GM23338 (cell line): ENCODE measurements at places on chromosomes 2 and 18. TPM values are rescaled to one million over a fixed set of nuclear protein-coding genes. Genes with fewer than 3 reads are reported as not detected.
A peak's percentile ranks its signal among the peaks of the same experiment; 100 is the strongest.

- no peak for DNase-seq
Measured at GRCh38 chr2:134764164-134764563, 45.4 kb upstream of the TMEM163 start.

- DNase-seq: no peak
Measured at GRCh38 chr2:200747668-200748618, 63.8 kb upstream of the BZW1 start.

- no peak for DNase-seq
Measured at GRCh38 chr2:226556050-226556449, 243.6 kb downstream of the IRS1 start.

- no peak for DNase-seq
Measured at GRCh38 chr18:7576685-7577084, 9.6 kb downstream of the PTPRM start.

GRCh38 chr2:109105113-109105512 lies 23.9 kb upstream of the SH3RF3 start:
- DNase-seq: no peak

GRCh38 chr2:88669482-88670214 lies 21.8 kb upstream of the RPIA start:
- peak; percentile 77 for DNase-seq

GRCh38 chr2:212667751-212668316 lies 129.2 kb upstream of the ERBB4 start:
- DNase-seq: no peak

GRCh38 chr2:1892529-1893250 lies 148.4 kb upstream of the PXDN start:
- no peak for DNase-seq

DNA sequence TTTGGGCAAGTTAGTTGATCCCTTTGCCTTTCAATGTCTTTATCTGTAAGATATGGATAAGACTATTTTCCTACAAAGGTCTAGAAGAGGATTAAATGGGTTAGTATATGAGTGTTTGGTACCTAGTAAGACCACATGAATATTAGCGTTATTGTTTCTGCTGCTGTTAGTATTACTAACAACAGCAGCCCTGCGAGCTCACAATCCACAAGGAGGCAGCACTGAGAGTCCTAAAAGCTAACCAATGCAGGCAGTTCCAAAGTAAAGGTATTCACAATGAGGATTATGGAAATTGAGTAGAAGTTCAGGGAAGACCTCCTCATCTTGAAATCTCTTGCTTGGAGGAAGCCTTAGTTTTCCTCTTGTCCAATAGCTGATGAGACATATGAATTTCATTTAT lies 248.9 kb downstream of the TDRD15 start:
- DNase-seq: peak; percentile 65

DNA sequence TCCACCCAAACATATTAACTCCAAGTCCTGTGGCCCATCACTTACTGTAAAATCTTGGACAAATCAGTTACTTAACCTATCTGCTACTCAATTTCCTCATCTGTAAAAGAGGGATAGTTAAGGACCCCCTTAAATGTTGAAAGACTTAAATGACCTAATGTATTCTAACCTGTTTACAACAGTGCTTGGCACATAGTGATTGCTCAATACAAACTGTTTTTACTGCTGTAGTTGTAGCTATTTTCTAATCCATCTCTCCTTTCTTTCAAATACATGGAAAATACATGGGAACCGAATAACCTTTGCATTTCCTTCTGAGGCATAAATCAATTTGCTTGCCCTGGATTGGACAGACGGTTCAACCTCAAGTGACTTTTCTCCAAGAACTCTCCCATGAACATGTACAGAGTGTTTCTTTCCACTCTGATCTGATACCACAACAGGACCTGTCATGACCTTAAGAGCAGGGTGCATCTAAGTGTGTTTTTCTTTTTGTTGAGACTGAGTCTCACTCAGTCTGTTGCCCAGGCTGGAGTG lies 2.7 kb downstream of the LNPK start:
- no peak for DNase-seq

- DNase-seq: no peak
Measured at GRCh38 chr2:219664041-219664440, 36.6 kb downstream of the SLC4A3 start.

- DNase-seq: no peak
Measured at GRCh38 chr2:48189552-48190228, 283.4 kb upstream of the FBXO11 start.

DNA sequence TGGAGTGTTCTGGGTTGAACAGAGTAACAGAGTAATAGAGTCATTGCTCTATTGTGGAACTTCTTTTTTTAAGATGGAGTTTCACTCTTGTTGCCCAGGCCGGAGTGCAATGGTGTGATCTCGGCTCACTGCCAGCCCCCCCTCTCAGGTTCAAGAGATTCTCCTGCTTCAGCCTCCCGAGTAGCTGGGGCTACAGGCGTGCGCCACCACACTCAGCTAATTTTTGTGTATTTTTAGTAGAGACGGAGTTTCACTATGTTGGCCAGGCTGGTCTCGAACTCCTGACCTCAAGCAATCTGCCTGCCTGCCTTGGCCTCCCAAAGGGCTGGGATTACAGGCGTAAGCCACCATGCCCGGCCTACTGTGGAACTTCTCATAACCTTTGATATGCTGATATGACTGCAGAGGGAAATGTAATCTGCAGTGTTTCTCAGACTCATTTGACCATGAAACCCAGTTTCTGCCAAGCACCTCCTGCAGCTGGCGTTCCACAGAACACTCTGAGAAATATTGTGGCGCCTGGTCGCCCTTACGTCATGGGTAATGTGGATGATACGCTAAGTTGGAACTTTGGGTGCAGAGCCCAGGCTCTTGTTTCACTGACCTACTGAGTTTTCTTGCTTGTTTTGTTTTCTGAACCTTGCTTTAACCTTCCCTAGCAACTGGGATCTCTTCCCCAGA lies 213.8 kb downstream of the BCL2 start:
- no peak for DNase-seq

DNA sequence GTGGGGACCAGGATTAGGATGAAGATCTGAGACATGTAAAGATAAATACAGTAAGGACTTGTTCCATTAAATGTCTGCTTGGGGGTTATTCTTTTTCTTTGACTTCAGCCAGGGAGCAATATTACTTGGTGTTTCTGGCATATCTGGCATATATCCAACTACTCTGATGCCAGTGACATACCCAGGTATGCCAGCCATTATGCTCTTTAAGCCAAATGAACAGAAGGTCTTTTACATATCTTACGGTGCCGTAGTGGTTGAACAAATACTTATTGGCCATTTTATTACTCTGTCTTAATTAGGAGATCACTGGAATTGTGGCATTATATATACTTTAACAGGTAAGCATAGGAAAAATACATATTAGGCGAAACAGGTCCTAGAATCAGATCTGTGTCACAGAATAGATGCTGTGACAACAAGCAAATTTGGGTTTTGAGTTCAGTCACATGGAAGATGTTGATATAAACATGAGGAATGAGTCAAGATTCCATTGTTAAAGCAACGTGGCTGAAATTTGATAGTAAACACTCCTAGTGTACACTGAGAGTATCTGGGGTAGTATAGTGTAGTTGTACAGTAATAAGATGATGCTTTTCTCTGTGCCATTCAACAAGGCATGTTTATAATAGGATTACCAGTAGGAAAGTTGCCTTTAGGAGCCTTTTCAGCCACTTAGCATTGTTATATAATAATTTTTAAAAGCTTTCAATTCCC lies 62.6 kb downstream of the KCTD18 start:
- no peak for DNase-seq

GRCh38 chr18:11408555-11409065 lies 200.8 kb upstream of the SLC35G4 start:
- no peak for DNase-seq

- no peak for DNase-seq
Measured at GRCh38 chr2:37306024-37306423, 18.6 kb downstream of the PRKD3 start.

DNA sequence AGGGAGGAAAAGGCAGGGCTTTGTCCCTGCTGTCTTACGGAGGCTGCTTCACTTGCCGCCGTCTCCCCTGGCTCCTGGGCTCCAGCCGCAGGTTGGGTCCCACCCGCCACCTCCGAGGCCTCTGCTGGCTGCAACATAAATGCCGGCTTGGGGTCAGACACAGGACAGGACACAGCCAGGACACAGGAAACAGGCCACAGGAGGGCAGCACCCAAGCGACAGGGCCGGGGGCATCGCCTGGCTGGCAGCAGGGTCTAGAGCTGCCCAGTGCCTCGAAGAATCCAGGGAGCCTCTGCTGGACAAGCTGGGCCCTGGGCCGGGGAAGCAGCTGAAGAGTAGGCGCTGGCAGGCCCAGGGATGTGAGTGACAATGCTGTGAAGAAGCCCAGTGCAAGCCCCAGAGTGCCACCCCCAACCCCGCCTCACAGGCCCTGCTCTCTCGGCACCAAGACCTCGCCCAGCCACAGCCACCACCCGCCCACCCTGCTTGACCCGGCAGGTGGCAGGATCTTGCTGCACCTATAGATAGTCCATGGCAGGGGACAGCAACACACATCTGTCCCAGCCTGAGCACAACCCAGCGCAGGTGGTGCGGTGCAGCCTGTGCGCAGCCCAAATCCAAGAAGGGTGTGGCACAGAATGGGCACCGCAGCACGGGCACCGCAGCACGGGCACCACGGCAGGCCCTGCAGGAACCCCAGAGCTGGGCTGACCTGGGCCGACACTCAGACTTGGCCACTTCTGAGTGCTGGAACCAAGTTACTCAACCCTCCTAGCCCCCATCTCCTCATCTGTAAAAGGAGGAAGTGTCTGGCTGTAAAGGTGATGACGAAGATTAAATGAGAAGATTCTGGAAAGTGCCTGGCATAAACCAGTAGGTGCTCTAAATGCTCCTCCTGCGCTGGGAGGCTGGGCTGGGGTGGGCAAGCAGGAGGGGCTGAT lies 55.6 kb downstream of the BIN1 start:
- DNase-seq: no peak

DNA sequence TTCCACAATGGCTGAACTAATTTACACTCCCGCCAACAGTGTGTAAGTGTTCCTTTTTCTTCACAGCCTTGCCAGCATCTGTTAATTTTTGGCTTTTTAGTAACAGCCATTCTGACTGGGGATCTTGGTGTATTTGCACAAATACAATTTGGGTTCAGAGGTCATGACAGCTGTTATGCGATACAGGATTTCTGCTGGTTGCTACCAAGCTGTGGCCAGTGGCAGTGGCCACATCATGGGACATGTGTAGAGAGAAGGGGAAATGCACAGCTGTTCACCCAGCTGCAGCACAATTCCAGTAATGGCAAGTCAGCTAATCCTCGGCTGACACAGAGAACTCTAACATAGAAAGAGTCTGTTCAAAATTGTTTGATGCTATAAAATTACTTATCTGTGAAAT lies 21.0 kb upstream of the SELENOI start:
- no peak for DNase-seq

- DNase-seq: no peak
Measured at GRCh38 chr2:137797641-137798040, 166.6 kb upstream of the HNMT start.

DNA sequence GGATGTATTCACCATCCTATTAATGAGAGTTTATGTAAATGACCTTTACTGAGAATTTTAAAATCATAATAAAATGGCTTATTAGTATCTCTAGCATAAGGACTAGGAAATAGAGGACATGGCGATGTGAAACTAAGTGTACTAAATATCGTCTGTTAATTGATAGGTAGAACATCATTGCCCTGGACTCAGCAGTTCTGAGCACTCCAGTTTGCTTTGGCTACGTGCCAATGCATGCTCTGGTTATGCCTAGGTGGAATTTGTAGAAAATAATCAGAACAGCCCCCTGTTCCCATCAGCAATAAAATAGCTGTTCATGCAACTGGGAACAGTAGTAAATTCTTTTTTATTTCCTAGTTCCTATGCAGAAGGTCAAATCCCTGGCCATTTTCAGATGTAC lies 247.8 kb downstream of the DOK6 start:
- DNase-seq: no peak

DNA sequence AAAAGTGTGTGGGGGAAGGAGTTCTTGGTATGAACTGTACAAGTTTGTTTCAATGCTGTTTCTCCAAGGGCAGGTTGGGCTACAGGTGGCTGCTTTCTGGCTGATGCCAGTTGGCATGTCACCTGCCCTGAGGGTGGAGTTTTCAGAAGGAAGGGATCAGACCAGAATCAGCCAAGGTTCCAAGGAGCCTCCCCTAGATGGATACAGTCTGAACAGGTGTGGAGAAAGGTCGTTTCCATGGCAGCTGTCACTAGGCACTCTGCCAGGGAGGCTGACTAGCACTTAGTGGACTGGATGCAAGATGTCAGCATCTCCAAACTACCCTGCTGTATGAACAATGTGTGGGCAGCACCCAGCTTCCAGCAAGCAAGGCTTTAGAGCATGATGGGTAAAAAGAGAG lies 444.4 kb upstream of the HNRNPA3 start:
- no peak for DNase-seq

DNA sequence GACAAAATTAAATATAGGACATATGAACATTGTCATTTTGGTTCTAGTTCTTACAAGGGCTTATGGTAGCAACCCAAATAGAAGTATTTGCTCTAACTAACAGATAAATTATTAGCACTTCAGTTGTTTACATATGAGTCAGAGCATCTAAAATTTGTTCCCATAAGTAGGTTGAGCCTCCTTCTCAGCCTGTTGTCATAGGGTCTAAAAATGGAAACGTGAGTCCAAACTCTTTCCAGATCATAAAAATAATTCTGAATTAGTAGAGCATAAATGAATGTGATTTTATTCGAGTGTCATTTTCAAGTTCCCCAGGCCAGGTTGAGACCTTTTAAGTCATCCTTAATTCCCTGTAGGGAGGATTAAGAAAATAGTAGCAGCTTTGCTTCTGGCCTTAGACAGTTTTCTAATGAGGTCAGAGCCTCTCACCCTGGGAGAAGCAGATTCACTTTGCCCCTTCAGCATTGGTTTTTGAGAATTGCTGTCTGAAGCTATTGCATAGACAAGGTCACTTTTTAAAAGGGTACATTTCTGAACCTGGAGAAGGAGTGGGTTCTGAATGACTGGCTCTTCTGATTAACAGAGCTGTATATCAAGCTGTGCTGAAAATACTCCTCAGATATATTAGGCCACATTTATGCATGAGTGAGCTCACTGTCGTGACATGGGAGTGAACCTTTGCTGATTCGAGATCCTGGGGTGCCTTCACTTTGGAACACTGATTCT lies 164.3 kb downstream of the NEDD4L start:
- no peak for DNase-seq

DNA sequence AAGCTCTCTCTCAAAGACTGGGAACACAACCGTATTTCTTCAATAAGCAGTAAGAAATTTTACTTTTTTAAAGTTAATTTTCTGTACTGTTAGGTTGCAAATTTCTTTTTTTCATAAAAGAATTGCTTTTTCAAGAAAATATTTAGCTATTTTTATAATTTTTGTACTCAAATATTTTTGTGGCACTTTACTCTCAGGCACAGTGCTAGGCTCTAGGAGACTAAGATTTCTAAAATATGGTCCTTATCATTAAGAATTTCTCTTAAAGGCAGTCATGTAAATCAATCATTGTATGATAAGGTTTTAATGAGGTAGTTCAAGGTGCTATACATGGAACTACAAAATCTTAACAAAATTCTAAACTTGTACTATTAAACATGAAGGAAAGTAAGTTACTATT lies 61.4 kb downstream of the MTX2 start:
- no peak for DNase-seq

GRCh38 chr18:36501100-36501499 lies 203.6 kb downstream of the FHOD3 start:
- DNase-seq: no peak

- DNase-seq: no peak
Measured at GRCh38 chr2:37084797-37085196, 479 bp downstream of the GPATCH11 start.

The OSGEPL1 gene
- 19.9 and 23.1 TPM in 2 replicates for total RNA-seq

The ALKAL2 gene
- 4.5 and 6.4 TPM in 2 replicates for total RNA-seq

The NDUFAF7 gene
- total RNA-seq: 47.4 and 52.8 TPM in 2 replicates

The CTLA4 gene
- not detected in 2 replicates for total RNA-seq

The CHRND gene
- 0.10 TPM in 1 of 2 replicates, not detected in the other for total RNA-seq

The ARHGAP25 gene
- total RNA-seq: 1.9 and 2.5 TPM in 2 replicates

The QPCT gene
- 13.2 and 16.5 TPM in 2 replicates for total RNA-seq

The AGAP1 gene
- total RNA-seq: 25.1 and 27.9 TPM in 2 replicates

The FEV gene
- total RNA-seq: not detected in 2 replicates
